CD4-positive, alpha-beta T cell treated with Interleukin-4 for 1 hour (primary cell): ENCODE measurements at places on chromosomes 12 and 14.

DNA sequence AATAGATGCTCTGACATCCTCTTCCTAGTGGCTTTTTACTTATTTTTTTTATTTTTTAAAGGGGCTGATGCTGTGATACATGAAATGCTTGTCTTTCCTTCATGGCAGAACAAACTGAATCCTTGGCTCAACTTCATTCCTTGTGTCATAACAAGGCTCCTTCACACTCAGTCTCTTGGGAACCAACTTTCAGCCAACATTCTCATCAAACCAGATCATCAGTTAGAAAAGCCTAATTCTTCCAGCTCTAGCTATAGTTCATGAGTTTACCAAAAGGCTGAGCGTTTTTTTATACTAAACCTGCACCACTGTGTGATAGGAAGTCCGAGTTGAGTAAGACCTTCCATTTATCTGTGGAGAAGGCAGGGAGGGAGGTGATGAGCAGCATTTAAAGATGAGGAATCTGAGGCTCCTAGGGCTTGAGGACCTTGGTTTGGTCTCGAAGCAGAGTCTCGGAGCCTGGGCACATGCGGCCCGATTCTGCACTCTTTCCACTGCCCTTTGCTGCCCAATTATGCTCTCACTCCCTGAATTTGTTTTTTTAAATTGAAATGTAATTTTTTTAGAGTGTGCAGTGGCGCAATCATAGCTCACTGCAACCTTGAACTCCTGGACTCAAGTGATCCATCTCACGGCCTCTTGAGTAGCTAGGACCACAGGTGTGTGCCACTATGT, 8.2 kb downstream of the GPRC5D start:
- DNase-seq = no peak

DNA sequence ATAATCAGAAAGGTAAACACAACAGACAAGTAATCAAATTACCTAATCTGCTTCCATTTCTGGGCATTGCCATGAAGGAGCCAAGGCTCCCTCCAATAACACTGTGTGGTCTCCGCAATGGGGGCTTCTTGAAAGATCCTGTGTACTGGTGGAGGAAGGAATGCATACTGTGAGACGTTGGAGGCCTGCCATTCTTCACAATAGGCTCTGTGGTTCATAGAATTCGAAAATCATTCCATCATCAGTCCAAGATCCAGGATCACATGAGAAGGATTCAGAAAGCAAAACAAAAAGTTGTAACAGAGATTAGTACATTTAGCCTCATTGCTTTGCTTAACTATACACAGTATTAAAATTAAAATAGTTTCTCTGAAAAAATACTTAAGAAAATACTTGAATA, 76.3 kb downstream of the CDK17 start:
- no peak for DNase-seq

DNA sequence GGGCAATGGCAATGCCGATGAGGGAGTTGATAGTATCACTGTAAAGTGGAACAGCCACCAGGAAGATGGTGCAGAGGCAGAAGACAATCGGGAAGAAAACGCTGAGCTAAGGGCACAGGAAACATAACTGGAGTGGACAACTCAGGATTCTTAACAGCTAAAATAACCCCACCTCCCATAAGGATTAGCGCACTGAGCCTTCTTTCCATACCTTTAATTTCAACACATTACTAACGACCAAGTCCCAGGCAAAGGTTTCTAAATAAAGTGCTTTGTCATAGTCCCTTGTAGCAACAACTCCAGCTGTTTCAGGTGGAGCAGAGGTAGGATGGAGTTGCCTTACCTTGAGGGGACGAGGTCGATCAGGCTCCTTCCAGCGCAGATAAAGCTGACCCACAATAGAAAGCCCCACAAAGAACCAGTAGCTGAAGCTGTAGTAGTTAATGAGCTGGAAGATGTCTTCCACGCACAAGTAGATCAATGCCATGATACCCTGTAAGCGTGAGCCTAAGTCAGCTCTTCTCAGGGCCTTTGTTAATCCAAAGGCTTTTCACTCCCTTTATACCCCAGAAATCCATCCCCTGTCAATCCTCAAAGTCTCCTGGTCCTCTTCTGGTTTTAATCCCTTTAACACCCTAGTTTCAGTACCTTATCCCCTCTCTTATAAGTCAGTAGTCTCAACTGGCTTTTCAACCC, 7.7 kb downstream of the OXA1L start:
- DNase-seq = no peak

DNA sequence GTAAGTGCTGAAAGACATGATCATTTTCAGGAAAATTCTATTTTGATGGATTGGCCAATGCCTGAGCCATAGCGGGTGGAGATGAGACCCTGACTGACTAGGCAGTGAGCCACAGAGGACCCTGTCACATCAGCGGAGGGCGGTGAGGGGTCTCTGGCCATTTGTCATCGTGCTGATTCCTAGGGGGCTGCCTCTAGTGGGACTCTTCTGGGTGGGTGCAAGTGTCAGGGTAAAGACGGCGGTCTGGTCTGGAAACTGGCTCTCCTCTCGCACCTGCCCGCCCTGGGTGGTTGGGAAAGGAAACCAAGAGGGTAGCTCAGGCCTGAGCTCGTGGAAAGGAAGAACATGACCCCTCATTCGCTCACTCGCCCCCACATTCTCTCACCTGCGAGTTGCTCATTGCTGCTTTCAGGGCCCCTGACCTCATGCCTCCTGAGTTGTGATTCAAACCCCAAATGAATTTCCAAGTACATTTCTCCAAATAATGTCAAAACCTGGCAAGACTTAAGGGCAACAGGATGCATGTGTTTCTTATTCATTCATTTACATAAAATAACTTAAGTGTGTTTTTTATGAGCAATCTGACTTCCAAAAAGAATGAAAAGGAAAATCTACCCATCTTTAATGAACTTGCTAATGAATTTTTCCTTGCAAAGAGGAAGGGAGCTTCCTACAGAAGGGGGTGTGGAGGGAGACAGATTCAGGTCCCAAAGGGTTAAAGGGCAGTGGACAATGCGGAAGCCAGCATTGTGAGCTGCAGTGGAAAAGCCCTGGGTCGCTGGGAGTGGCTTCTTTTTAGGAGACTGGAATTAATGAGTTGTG, 12.8 kb downstream of the MEG3 start:
- DNase-seq = no peak

GRCh38 chr14:74574706-74575105, 37.3 kb downstream of the LTBP2 start:
- no peak for DNase-seq

GRCh38 chr12:124520265-124520701, 47.1 kb downstream of the NCOR2 start:
- DNase-seq = no peak

DNA sequence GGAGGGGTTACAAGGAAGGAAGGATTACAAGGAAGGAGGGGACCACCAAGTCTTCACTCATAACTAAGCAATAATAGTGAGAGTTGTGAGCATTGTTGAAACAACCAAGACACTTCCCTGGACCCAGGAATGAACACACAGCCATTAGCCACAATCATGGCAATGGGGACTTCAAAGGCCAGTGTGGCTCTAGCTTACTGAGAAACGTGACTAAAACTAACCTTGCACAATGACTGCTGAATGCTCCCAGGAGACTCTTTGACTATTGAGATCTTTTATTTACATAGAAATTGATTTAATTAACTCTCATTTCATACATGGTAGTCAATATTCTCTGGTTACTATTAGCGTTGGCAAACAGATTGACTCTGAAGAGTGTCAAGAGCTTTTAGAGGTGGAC, 263.0 kb upstream of the SOX5 start:
- no peak for DNase-seq

DNA sequence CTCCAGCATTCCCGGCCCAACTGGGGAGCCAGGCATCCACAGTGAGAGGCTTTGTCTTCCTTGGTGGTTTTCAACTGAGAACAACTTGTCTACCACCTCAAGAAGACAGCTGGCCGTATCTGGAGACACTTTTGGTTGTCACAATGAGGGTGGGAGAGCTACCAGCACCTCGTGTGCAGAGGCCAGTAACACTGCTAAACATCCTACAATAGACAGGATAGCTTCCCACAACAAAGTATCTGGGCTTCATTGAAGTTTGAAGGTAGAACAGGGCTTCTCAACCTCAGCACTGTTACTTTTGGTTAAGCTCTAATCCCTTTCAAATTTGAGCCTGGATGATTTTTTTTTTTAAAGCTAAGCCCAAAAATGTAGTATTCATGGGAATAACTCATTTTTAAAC, 10.9 kb downstream of the SLC7A8 start:
- no peak for DNase-seq

GRCh38 chr12:22083167-22083566, 37.1 kb downstream of the CMAS start:
- no peak for DNase-seq

DNA sequence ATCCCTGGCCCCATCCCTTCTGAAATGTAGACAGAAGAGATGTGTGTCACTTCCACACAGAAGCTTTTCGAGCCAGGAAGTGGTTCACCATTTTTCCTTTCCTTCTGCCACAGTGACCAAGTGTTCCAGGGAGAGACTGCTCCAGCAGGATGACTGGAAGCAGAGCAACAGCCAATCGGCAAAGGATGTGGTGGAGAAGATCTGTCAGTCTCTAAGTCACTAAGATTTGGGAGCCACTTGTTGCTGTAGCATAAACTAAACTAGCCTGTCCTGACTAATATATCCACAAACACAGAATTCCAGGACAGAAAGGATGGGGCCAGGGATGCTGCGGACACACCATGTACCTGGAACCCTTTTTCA, 42.9 kb downstream of the DUSP6 start:
- no peak for DNase-seq

GRCh38 chr14:103887557-103888115, 40.3 kb upstream of the PPP1R13B start:
- DNase-seq = no peak

DNA sequence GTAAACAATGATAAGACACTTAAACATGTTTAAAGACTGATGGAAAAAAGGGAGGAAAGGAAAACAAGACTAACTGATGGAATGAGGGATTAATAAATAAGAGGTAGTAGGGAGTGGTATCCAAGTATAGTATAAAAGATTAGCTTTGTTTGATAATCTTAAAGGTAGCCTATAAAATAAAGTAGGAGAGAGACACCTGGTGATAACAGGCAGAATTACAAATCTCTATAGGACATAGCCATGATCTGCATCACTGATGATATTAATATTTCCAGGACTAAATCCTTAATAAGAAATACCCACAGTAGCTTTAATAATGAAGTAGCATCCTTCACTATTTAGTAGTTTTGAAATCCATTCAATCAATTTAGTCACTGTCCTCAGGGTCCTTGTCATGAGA, 30.4 kb downstream of the DLGAP5 start:
- DNase-seq = no peak

GRCh38 chr14:35158951-35159653, 36.8 kb downstream of the PRORP start:
- DNase-seq = no peak

DNA sequence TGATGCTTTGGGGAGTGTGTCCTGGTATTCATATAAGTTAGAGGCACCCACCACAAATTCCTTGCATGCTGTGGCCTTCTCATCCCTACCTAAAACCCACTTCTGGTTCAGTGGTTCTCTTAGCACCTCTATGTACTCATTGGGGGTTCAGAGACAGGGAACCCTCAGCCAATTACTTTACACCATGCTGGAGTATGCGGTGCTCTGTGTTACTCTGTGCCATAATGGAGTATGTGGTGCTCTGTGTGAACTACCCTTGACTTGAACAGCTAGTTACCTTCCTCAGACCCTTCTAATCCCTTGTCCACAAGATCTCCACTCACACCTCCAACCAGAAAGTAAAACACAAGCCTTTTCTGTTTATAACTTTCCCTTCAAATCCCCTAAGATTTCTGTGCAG, 172.5 kb upstream of the E2F7 start:
- no peak for DNase-seq

GRCh38 chr12:10634427-10634826, 21.0 kb upstream of the MAGOHB start:
- no peak for DNase-seq

DNA sequence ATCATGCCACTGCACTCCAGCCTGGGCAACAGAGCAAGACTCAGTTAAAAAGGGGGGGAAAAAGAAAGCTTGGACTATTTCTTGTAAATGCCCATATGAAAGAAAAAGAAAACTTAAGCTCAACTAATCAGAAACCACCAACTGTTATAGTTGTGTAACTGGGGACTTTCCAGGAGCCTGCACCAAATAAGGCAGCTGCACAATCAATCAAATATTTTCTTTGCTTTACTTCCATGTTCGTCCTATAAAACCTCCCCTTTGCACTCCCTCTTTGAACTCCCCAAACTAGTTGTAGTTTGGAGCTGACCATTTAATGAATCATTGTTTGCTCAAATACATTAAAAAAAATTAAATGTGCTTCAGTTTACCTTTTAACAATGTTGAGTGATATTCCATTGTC, 54.9 kb downstream of the OTOGL start:
- no peak for DNase-seq

DNA sequence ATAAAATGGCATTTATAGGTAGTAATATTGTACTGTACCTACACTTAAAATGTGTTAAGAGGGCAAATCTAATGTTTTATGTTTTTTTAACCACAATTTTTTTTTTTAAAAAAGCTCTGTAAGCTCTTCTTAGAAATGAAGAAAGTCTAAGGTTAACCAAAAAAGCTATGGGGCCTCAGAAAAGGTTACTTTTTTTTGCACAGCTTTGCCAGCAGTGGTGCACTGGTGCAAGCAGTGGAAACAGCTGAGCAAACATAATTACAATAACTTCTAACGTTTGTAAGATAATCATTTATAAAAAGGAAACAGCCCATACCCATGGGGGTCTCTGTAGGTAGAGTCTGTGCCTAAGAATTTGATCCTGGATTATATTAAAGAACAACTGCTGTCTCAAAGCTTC, 85.1 kb upstream of the NID2 start:
- DNase-seq = peak; percentile 39

DNA sequence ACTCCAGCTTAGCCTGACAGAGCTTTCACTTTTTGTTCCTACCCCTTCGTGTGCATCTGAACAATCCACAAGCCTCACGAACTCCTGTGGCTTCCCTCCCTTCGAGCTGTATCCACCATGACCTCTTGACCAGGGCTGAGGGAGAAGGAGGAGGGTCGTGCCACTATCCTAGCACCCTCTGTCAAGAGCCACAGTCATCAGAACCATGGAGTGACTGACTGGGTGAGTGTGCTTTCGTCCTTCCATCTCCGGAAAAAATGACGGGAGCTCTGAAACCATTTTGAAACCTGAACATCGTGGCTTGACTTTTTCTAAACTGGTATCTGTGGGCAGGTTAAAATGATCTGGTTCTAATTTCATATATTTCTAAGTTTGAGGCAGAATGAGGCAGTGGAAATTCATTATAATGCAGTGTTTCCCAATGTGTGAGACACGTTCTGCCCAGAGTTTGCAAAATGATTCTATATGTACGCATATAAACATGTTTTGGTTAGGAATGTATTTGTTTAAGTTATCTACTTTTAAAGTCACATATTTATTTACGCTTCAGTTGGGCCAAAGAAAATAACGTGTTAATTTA, 27.0 kb downstream of the IL26 start:
- no peak for DNase-seq
